ENCODE measurements at places on chromosomes 16 and 17.
A peak's percentile ranks its signal among the peaks of the same experiment; 100 is the strongest.

DNA sequence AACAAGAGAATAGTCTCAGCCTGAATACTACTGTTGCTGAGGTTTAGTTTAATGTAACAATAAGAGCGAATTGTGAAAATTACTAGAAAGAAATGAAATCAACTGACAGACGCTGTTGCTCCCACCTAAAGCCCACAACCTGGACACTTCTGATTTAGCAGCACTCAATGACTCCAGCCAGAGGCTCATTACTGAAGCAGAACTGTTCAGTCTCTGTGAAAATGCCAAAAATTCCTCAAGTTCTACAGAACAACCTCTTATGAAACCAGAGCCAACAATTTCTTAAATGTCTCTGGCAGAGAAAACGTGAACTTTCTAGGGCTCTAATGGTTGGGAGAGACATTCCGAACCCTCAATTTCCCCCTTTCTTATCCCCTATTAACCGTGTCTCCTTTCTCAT is 9.9 kb downstream of the PSME3IP1 start:
- DNase-seq, result no peak

DNA sequence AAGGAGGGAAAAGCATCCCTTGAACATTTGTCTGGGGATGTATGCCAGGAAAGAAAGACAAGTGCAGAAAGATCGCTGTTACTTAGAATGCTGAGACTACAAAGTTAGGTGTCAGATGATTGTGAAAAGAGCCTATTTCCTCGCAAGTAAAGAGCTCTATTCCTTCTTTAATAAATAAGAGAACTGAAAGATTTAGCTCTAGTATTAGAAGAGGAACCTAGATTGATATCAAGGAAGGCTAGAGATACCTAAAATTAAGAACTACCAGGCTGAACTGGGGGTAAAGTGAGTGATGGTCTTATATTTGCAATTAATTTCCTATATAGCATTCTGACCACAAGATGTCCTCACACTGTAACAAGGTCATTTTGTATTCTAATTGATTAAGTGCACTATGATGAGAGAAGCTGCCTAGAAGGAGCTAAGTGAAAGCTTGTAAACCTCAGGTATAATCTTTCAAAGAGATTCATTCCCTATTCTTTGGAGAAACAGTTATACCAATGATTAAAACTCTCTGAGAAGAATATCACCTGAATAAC is 62.3 kb downstream of the SSH2 start:
- DNase-seq, result no peak

- DNase-seq, result no peak
Measured at GRCh38 chr16:56197192-56197992, 6.1 kb downstream of the GNAO1 start.

- DNase-seq, result no peak
Measured at GRCh38 chr16:3954411-3954921, 74.0 kb upstream of the CREBBP start.

DNA sequence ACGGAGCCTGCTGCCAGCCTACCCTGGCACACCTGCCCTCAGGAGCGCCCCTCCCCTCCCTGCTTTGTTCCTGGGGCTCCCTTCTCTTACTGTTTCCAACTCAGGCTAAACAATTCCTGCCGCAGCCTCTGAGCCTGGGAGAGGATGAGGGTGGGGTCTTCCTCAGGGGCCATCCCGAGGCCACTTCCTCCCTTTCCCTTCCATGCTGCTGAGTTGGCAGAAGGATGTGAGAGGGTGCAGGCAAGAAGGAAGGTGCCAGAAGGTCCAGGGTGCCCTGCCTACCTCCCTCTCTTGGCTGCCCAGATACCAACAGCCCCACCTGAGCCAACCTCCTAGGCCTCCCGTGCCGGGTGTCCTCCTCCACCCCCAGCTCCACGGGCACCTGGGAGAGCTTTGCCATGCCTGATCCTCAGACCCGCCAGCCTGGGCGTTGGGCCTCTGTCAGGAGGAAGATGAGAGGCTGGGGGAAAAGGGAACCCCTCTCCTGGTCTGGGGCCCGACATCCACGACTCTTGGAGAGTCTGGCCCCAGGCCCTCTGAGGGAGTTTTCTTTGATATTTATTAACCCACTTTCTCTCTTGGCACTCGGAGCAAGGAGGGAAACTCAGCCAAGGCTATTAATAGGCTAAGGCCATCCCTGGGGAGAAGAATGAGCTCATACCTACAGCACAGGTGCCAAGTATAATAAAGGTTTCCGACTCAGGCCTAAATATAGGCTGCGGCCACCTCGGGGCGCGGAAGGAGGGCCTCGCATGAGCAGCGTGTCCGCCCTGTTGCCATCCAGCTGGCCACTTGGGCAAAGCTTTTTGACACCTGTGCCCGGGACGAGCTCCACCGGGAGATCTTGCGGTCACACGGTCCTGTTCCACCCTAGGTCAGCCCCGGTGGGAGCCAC is 232.0 kb downstream of the ENGASE start:
- no peak for DNase-seq

GRCh38 chr17:48198950-48199541 is 91.5 kb downstream of the SNX11 start:
- no peak for DNase-seq

- DNase-seq, result no peak
Measured at GRCh38 chr17:58382108-58382871, 30.3 kb upstream of the SUPT4H1 start.

DNA sequence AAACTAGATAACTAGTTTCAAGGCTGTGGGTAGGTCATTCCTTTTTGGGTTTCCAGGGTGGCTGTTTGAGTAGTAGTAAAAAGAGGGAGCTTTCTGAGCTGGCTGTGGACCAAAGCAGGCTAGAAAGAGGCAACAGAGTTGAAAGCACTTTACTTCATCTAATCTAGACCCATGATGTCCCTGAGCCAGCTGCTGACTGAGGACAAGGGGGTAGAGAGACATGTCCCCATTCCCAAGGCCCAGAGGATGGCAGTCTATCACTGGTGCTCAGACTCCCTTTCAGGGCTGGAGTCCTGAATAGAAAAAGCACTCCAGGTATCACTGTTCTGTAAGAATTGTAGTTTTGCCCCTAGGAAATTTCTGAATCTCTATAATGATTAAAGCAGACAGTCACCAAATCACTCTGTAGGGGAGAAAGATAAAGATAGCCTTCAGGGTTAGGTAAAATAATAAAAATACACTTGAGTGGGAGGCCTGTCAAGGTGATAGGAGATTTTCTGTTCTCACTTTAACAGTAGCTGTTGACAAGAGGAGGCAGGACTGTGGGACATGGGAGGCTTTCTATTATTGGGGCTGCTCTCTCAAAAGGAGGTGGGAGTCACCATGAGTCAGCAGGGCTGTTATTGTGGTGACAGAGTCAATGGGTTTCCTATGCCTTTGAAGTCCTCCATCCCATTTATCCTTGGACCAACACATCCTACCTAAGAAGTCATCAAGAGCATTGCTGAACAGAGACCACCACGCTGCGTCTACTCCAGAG is 190.2 kb upstream of the MPHOSPH6 start:
- no peak for DNase-seq

DNA sequence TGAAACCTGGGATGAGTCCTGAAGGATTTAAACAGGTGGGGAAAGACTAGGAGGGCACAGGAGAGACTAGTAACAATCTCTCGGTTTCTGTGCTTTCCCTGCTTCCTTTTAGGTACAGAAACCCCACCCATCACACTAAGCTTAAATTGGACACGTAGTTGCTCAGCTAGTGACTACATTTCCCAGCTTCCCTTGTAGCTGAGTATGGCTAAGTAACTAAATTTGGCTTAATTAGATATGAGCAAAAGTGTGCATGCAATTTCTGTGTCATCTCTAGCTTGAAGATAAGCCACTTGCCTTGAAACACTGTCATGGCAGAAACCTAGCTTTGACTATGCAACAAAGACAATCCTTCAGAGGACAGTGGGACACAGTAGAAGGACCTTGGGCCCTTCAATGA is 36.5 kb downstream of the CACNG1 start:
- DNase-seq, result no peak

DNA sequence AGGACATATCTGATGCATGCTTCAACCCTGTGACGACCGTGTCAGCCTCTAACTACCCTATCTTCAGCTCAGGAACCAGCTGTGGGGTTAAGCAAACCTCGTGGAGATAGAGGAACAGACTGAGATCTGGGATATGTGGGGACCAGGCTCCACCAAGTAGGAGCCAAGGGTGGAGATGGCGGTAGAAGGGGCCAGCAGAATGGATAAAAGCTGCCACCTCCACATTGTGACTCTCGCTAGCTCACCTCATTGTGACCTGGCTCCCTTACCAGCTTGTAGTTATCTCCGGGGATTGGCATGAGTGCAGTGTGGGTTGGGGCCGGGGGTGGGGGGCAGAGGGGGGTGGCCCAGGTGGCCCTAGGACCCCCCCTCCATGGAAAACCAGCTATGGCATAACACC is at the start of gene SPEM2:
TSS of gene SPEM2 (plus strand) at position 301 of the 400 bp plus-strand sequence. CDS start at position 374, 73 bp downstream.
- no peak for DNase-seq

DNA sequence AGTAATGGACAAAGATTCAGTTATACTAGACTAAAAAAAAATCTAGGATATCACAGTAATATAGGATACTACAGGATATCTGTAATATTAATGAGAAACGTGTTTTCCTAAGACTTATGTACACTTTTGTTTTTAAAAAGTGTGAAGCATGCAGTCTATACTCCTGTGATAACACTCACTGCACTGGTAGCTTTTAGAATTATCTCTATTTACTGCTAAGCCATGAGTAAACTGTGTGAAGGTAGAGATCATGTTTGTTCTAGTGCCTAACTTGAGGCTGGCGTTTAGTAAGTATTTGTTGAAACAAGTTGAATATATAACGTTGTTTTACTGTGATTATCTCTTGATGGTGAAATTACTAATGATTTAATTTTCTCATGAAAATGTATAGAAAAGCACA is 23.9 kb downstream of the RPA1 start:
- DNase-seq, result no peak

DNA sequence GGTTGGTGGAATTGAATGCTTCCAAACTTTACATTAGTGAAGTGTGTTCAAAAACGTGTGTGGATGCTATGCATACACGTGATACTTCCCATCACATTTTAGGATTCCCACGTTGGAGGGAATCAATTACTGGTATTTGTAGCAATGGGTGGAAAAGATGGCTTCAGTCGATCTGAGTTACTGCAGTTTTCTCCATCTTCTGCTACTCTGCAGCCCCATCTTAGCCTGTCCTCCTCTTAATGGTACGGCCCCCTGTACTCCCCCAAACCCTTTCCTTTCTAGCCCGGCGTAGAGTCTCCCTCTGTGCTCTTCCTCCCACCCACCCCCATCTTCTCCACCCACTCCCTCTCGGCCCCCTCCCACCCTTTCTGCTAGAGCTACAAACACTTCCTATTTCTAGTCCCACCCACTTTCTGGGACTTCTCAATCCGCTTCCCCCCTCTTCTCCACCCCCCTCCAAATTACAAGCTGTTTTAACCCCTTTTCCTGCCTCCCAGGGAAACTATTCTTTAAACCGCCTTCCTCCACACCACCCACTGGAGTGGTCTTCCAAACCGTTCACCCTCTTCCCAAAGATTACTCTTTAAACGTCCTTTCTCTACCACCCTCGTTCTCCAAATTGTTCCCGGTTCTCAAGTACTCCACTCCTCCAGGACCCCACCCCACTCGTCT is 1.1 kb downstream of the CHTF8 start:
- DNase-seq, result no peak

DNA sequence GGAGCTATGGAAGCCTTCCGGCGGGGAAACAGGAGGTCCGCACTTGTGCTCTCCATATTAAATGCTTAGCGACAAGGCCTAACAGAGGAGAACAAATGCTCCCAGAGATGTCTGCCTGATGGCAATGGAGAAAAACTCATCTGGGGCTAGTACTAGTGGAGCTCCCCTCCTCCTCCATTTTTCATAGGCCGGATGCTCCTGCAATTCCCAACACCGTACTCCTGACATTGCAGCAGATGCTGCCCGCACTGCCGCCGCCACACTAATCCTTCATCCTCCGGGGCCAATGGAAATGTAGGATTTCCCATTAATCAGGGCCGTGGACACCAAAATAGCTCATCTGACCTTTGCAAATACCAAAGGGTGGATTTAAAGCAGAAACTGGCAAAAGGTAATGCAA is 27.5 kb downstream of the TOM1L2 start:
- no peak for DNase-seq

- no peak for DNase-seq
Measured at GRCh38 chr17:44673893-44674292, 15.7 kb downstream of the CCDC43 start.

GRCh38 chr17:34249478-34249877 is 5.6 kb upstream of the CCL2 start:
- DNase-seq, result peak; percentile 22

GRCh38 chr17:64786337-64786736 is 124.2 kb upstream of the SMURF2 start:
- DNase-seq, result peak; percentile 89

- peak; percentile 53 for DNase-seq
Measured at GRCh38 chr17:21297026-21297520, 12.6 kb downstream of the MAP2K3 start.

- DNase-seq, result no peak
Measured at GRCh38 chr17:83175119-83175821, 95.9 kb downstream of the METRNL start.

- DNase-seq, result no peak
Measured at GRCh38 chr17:53912117-53912516, 89.4 kb downstream of the KIF2B start.

GRCh38 chr16:309476-309875 is 26.5 kb downstream of the PDIA2 start:
- no peak for DNase-seq

GRCh38 chr16:75218256-75219076 is at the start of gene CTRB1:
TSS of gene CTRB1 (plus strand) at chr16:75218988. CDS start at chr16:75219008, 20 bp downstream.
- no peak for DNase-seq

DNA sequence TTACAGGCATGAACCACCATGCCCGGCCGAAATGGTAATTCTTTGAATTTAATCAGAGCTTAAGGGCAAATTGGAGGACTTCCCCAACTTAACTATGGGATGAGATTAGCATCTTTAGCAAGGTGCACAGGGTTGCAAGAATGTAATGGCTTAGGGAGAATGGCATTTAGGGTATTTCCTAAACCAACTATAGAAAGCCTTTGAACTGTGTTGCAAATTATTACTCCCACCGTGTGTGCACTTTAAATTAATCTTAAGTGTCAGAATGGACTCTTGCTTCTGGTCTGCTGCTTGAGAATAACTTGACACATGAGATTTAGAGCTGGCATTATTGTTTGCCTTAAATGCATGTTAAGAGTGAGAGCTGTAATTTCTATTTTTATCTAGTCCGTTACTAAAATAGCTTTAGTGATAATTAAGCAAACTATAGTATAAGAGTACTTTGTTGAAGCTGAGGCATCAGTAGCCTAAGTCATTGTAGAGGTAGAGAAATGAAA is 59.8 kb downstream of the TUBD1 start:
- DNase-seq, result no peak

DNA sequence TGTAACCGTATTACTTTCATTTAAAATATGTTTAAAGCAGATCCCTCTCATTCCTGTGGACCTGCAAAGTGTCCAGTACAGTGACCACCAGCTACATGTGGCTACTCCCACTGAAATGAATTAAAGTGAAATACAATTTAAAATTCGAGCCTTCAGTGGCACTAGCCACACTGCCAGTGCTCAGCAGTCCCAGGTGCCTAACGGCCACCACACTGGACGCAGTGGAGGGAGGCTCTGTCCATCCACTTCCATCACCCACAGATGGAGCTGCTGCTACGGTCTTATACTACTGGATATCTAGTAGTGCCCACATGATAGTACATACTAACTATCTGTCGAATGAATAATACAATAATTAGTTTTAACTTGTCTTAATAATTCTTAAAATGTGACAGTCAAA is 2.3 kb upstream of the CBX2 start:
- DNase-seq, result no peak
